ENCODE measurements at places on chromosomes 12 and 14.

DNA sequence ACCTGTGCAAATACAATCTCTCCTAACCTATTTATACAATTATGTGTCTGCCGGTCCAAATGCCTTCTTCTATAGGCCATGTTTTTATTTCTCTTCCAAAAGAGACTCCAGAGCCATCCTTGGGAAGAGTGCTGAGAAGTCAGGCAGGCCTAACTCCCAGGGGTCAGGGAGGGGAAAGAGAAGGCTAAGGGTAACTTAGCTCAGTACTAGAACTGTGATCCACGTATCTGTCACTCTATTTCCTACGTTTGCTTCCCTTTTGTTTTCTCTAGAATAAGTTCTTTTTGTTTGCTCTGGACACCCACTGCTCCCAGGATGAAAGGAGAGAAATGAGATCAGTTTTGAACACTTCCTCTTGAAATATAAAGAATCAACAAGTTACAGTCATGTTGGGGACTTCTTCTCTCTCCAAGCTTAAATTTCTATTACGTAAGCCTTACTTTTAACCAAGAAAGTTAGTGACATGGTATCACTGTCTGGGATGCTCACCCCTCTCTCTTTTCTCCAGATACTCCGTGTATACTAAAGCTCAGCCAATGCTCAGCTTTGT, 79.2 kb downstream of the DAD1 start:
- DNase-seq, result no peak

- no peak for DNase-seq
Measured at GRCh38 chr12:47318963-47319362, 239.2 kb upstream of the AMIGO2 start.

GRCh38 chr12:95857799-95858198, 953 bp upstream of the SNRPF start:
- no peak for DNase-seq

DNA sequence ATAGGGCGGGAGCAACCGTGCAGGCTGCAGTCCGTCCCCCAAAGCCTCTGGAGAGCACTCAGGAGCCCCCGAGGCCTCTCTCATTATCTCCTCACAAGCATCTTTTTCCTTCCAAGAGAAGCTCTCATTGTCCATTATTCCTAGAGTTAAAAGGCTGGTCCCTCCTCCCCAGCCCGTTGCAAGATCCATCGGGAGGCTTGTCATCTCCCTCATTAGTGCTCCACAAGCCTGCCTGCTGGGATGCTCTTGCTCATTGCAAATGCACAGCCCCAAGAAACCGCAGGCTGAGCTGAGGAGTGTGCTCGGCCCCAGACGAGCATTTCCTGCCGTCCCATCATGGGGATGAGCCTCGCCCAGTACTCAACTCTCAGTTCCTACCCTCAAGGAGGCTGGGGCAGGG, 23.3 kb downstream of the NUAK1 start:
- DNase-seq, result no peak

- no peak for DNase-seq
Measured at GRCh38 chr14:21093769-21094681, 4.4 kb downstream of the ZNF219 start.

DNA sequence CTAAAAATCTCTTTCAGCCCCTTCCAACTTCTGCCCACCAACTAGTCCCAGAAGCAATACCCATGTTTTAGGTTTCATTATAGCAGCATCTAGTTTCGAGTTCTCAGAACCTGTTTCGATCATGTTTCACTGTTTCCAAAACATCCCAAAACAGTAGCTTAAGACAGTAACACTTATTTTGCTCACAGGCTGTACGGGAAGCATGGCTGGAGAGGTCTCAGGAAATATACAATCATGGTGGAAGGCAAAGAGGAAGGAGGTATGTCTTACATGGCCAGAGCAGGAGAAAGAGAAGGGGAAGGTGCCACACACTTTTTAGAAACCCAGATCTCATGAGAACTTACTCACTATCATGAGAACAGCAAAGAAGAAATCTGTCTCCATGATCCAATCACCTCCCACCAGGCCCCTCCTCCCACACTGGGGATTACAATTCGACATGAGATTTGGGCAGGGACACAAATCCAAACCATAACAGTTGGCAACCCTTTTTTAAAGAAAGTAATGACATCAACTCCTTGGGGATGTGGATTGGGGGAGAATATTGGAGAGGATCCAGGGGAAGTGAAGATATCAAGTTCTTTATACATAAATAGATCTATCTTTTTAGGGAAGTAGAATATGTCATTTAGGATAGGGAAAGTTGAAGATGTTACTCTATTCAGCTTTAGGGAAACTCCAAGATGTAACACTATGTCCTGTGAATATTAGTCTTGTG, 269.9 kb upstream of the PLEKHG7 start:
- no peak for DNase-seq

DNA sequence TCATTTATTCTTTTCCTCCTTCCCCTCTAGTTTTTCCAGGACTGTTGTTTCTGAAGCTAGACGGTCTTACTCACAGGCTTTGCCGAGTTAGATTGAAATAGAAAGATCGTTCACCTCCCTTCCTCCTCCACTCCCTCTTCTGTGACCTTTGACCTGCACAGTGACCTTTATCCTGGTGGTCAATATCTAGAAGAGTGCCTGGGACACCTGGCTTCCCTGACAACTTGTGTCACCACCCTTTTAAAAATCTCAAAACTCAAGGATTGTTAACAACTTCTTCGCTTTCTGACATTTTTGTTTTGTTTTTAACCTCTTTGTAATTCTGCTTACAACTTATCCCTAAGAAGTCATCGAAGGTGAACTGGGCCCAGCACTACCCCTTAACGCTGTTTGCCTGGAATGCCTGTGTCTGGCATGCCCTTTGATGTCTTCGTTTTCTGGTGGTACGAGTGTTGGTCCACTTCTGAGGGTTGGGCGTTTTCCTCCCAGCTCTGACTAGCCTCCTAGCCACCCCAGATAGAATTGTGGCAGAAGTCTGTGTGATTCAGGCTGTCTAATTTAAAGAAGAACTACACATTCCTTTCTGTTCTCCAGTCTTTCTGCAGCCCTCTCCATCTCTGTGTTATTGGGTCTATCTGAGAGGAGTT, 2.8 kb upstream of the KRT75 start:
- DNase-seq, result no peak

DNA sequence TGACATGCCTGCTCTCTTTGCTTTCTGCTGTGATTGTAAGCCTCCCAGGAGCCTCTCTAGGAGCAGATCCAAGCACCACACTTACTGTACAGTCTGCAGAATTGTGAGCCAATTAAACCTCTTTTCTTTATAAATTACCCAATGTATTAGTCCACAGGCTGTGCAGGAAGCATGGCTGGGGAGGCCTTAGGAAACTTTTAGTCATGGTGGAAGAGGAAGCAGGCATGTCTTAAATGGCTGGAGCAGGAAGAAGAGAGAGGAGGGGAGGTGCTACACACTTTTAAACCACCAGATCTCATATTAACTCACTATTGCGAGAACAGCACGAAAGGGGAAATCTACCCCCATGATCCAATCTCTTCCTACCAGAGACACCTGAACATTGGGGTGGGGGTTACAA, 108.9 kb downstream of the DERA start:
- no peak for DNase-seq

DNA sequence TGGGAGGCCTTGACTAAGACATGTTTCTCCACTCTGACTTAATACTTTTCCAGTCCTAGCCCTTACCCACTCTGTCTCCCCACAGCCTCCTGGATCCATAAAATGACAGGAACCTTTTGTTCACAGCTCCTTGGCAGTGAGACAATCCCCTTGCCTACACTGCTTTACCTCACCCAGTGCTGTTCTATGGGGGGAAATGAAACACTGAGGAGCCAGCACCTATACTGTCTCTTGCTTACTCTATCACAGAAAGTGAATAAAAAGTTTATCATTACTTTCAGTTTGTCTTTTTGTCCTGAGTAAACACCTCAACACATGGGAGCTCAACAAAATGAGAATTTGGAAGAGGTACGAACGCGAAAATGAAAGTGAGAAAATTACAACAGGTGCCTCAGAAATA, 127.2 kb upstream of the DAAM1 start:
- no peak for DNase-seq

DNA sequence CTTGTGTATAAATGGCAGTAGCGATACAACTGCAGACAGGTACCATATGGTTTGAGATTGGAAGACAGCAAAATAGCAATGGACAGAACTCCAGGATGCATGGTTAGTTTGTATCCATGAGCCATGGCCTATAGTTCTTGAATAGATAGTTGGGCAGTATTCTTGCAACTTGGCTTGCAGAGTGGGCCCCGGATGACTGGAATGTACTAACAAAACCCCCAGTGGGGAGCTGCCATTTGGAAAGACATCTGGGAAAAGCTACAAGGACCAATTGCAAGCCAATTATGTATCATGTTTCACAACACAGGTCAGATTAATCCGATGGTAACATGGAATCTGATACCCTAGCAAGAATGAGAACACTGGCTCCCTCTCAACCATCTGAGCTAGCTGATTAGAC, 279.6 kb downstream of the RERGL start:
- DNase-seq, result no peak

DNA sequence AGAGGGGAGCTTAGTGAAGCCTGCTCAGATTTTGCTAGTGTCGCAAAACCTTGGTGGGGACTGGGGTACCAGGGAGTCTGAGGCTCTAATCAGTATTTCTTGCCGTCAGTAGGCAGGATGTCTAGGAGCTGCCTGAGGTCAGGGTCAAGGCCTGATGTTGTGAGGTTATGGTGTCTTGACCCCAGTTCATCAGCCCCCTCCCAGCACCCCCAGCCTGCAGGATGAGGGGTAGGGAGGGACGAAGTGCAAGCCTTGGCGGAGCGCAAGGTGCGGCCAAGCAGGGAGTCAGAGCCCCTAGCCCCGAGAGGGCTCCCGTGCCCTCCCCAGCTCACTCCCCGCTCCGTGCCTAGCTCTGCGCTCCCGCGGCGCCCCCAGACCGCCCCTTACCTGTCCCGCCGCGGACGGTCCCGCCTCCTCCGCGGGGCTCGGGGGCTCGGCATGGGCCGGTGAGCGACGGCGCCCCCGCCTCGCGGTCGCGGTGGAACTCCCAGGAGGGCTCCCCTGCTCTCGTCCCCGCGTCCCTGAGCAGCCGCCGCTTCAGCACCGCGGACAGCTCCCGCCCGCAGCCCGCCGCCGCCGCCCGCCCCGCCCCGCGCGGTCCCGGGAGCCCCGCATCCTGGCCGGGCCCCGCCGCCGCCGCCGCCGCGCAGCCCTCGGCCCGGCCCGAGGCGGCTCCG, 347 bp downstream of the SYNDIG1L start:
- DNase-seq, result no peak

- no peak for DNase-seq
Measured at GRCh38 chr14:91857614-91858013, 9.7 kb downstream of the TC2N start.

DNA sequence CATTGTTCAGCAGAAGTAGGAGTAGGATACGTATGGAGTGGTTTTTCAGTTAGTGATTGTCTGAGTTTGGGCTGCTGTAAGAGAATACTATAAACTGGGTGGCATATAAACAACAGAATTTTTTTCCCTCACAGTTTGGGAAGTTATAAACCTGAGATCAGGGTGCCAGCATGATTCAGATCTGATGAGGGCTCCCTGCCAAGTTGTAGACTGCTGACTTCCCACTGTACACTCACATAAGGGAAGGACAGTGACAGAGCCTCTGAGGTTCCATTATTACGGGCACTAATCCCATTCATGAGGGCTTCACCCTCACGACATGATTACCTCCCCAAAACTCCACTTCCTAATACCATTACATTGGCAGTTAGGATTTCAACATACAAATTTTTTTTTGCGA, 50.7 kb downstream of the ACSM4 start:
- DNase-seq, result no peak

DNA sequence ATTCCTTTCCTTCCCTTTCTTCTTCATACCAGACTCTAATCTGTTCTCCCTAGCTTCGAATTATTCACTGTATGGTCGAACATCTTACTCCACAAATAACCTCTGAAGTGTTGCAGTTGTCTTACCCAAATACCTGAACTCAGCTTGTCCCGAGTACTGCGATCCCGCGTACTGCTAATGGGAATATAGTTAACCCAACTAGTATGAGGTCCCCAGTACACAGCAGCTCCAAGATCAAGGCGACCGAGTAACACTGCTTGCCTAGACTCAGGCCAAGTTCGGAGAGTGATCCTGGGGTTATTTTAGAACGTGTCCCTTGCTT, 462 bp upstream of the ETNK1 start:
- no peak for DNase-seq

GRCh38 chr12:11433664-11434063, 38.3 kb upstream of the PRB2 start:
- no peak for DNase-seq

GRCh38 chr14:21846227-21846885, 172.7 kb upstream of the OR4E1 start:
- no peak for DNase-seq

GRCh38 chr12:108657130-108657745, 23.5 kb upstream of the SELPLG start:
- DNase-seq, result no peak

DNA sequence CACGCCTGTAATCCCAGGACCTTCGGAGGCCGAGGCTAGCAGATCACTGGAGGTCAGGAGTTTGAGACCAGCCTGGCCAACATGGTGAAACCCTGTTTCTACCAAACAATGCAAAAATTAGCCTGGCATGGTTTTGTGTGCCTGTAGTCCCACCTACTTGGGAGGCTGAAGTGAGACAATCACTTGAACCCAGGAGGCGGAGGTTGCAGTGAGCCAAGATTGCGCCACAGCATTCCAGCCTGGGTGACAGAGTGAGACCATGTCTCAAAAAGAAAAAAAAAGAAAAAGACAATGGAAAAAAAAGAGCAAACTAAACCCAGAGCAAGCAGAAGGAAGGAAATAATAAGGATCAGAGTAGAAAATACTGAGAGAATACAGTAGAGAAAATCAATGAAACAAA, 5.4 kb downstream of the CHURC1 start:
- no peak for DNase-seq

DNA sequence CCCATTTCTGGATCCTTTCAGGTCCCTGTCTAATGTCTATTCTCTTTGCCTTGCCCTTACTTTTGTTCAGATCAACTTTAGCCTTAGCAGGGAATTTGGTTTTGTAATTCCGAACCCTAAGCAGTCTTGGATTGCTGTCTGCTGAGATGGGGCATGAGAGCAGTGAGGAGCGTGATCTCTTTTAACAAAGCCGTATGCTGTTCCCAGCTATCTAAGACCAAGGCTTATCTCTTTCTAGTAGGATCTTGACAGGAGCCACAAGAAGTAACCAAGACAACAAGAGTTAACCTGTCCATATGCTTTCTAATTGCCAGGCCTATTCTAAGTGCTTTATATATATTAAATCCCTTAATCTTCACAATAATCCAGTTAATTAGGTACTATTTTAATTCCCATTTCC, 4.5 kb upstream of the DHRS7 start:
- no peak for DNase-seq

DNA sequence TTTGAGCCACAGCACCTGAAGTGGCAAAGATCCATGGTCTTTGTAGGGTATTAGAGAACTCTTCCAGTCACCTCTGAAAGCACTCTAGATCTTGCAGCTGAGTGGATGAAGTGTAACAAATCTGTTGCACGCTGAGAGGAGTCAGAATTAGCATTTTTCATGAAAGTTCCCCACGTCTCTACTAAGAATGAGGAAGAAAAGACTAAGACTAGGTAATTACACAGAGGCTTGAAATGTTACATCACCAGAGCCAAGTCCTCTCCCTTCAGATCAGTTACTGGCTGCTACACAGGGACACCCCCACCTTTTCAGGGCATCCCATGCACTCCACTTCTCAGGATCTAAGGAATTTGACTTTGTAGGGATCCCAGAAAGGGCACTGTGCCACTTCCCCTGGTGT, 98.6 kb upstream of the FKBP4 start:
- DNase-seq, result no peak
